MV-4-11 (cell line): ENCODE measurements at places on chromosomes 12 and 14.

DNA sequence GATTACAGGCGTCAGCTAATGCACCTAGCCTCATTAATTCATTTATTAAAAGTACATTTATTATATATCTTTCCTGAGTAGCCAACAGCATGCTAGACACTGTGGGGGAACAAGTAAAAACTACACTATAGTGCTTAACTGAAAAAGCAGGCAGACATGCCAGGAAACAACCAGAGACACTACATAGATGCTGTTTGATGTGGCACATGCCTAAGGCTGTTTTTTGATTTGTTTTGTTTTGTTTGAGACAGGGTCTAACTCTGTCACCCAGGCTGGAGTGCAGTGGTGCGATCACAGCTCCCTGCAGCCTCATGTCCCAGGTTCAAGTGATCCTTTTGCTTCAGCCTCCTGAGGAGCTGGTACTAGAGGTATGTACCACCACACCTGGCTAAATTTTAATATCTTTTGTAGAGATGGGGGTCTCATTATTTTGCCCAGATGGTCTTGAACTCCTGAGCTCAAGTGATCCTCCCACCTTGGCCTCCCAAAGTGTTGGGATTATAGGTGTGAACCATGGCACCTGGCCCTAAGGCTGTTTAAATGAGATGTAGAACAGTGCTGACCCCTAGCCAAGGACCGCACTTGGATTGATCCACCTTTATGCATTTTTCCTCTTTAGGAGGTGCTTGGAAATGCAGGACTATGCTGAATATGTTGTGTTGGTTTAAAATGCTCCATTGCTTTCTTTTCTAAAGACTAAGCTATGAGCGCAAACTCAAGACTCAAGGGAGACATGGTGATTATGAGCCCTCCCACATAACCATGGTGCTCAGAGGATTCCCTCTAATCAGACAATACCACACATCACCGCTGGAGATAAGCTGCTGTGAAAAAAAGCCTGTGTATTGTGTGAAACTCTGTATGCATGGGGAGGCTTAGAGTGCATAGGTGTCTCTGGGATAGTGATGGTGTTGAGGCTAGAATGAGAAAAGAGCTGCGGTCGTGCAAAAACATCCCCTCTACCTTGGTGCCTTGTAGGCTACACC lies 10.5 kb upstream of the C14orf93 start:
- no peak for DNase-seq

GRCh38 chr14:94659901-94660300 lies 47.7 kb downstream of the SERPINA3 start:
- DNase-seq, result no peak

- DNase-seq, result no peak
These were observed 41.7 kb downstream of the WDHD1 start for GRCh38 chr14:54985156-54985555.

- peak; percentile 28 for DNase-seq
These were observed at the start of gene SLC7A7 for GRCh38 chr14:22814941-22815713. TSS of gene SLC7A7 (minus strand) at chr14:22815435. CDS start at chr14:22813398, 2,037 bp downstream.

- DNase-seq, result no peak
These were observed 616.6 kb downstream of the CCER1 start for GRCh38 chr12:90338365-90338764.

- no peak for DNase-seq
These were observed 28.8 kb downstream of the DMAC2L start for GRCh38 chr14:50340963-50341362.

- no peak for DNase-seq
These were observed 2.6 kb upstream of the FBRSL1 start for GRCh38 chr12:132487311-132487741.

DNA sequence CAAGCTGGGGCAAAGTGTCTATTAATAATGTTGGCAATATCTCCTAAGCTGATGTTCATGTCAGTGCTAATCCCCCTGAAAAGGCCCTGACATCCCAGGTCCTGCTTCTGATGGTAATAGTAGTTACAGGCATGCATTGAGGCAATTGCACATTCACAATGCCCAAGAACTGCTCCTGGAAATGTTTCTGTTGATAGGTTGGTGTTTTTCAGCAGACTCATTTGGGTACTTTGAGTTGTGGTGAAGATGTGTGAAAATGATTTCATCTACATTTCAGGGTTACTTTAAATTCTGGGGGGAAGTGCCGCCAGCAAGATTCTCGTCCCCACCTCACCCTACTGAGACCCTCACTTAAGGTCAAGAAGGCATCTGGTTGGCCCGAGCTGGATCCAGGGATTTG lies 92.9 kb downstream of the BBS10 start:
- DNase-seq, result no peak

DNA sequence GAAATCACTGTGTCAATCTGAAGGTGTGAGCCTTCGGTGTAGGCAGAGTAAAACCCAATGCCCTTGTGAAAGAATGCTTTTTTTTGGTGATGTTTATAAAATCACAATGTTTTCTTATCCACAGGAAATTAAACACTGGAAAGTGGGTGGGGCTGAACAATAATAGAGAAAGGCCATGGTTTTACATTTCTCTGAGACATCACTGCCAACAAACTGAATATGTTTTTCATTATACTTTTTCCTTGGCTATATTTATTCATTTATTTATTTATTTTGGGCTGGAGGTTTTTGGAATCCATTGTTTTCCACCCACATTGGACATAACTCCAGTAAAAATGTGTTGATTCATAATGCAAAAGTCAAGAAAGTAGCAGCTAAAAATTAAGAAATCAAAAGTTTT lies 16.9 kb downstream of the LRRK2 start:
- no peak for DNase-seq

DNA sequence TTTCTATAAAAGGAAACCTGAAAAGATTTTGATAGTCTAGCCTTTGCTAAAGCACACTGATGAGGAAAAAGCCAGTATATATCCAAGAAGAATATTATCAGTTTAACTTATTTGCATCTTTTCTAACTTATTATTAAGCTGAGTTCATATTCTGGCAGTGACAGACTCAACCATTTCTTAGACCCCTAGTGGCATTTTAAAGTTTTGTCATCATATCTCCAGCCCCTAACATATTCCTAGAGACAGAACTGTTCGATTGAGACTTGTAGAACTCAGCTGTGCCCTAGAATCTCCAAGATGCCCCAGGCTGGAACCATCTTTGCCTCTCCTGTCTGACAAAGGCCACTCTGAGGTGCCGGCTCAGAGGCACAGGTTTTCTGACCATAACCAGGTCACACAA lies 365.6 kb downstream of the NELL2 start:
- DNase-seq, result no peak

GRCh38 chr12:117000316-117000715 lies 89.6 kb downstream of the FBXW8 start:
- DNase-seq, result no peak

DNA sequence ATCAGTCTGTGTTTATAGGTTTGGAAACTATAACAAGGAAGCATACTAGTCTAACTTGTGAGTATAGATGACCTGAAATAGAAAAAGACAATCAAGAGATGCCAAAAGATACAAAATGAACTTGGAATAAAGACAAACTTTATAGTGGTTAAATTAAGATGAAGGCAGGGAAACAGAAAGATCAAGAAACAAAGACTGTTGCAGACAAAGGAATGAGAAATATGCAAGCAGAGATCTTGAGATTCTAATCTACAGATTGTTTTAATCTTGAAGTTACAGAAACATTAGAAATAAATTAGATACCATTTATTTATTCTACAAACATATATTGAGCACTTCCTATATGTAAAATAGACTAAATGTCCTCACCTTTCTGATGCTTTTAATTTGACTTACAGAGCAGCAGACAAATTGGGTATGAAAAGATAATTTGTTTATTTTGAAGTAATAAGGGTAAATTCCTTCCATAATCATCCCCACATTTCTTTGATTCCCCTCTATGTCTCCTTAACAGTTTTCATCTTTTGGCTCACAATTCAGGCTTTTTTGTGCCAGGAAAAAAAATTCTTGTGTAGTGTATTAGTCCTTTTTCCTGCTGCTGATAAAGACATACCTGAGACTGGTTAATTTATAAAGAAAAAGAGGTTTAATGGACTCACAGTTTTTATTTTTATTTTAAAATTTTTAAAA lies 134.4 kb downstream of the KITLG start:
- no peak for DNase-seq

GRCh38 chr12:77469578-77470333 lies 360.9 kb upstream of the NAV3 start:
- no peak for DNase-seq

DNA sequence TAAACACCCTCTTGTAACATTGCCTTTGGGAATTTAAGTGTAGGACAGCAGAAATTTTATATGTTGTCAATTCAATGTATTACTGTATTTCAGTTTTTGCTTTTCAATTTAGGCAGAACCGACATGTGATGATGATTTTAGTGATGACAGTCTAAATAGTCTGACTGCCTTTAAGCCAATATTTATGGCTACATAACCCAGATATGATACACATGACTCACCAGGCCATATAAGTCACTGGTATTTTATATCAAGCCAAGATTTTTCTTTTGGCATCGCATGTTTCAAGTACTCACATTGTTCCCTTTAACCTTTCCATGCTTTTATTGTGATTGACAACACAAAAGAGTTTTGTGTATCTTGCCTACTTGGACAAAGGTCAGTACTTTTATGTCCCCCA lies 13.6 kb upstream of the PPM1A start:
- no peak for DNase-seq

DNA sequence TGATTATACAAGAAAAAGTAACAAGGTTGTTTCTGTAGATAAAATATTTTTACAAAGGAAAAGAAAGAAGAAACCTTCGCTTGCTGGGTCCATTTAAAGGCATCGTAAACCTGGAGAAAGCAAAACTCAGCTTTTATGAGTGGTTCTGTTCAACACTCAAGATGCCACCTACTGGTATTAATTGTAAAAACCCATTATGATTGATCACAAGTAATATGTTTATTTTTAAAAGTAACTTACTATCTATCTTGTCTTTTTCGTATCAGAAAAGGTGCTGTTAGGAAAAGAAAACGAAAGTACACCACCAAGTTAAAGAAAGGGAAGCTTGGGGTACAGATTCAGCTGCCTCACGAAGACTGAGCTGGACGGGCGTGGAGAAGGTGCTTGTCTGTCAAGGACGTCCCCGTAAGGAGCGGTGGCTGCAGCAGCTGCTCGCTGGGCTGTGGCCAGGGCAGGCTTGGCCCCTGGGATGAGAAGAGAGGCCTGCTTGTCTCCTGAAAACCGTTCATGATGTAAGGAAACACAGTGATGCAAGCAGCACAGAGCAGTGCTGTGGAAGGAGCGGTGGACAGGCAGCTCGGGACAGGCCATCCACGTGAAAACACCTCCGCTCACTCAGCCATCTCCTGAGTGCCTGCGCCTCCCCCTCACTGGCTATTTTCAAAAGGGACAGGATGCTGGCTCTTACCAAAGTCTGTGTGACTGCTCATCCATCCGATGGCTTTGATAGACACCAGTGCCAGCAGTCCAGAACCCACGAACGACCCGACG lies 25.0 kb downstream of the SLC15A4 start:
- DNase-seq, result no peak

GRCh38 chr12:121811434-121812319 lies 7.9 kb downstream of the SETD1B start:
- peak; percentile 48 for DNase-seq

- no peak for DNase-seq
These were observed 8.4 kb downstream of the ADSS1 start for GRCh38 chr14:104732355-104732804.

DNA sequence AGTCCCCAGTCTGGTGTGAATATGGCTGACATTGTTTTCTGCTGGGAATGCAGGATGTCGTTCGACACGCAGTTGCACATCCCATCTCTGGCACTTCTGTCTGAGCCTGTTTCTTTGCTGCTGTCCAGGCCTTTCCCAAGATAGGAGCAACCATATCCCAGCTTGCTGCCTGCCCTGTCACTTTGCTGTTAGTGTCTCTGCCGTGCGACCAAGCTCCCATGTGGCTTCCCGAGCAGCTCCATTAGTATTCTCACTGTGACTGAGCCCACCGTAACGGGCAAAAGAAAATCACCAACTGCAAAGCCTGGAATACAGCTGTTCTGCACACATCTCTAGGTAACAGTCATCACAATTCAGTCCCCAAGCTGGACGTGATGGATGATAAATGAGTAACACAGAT lies 66.0 kb upstream of the CPSF6 start:
- DNase-seq, result no peak

- DNase-seq, result no peak
These were observed 6.8 kb downstream of the DRAM1 start for GRCh38 chr12:101884174-101884573.

DNA sequence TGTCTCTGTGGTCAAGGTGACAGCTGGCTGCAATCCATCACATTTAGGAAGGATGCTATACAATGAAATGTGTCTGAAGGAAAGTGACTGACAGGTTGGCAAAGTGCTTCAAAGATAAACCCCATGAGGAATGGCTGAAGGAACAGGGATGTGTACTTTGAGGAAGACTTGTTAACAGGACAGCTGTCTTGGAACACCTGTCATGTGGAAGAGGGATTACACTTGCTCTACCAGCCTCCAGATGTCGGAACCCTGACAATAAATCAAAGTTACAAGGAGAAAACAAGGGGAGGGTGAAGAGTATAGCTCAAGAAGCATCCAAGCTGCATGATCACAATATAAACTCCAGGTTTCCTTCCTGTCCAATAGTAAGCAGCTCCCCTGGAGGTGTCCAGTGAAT lies 147.8 kb upstream of the TMCC3 start:
- DNase-seq, result no peak

DNA sequence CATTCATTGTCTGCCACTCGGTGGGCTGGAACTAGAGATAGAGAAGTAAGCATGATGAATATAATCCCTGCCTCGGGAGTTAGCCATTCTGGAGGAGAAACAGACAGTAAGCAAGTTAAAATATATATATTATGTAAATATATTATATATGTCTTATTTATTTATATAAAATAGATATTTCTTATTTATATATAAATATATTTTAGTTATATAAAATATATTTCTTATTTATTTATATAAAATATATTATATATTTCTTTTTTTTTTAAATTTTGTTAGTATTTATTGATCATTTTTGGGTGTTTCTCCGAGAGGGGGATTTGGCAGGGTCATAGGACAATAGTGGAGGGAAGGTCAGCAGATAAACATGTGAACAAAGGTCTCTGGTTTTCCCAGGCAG lies 78.1 kb upstream of the TBX5 start:
- DNase-seq, result no peak

- no peak for DNase-seq
These were observed 5.2 kb upstream of the VRK1 start for GRCh38 chr14:96792003-96792402.

DNA sequence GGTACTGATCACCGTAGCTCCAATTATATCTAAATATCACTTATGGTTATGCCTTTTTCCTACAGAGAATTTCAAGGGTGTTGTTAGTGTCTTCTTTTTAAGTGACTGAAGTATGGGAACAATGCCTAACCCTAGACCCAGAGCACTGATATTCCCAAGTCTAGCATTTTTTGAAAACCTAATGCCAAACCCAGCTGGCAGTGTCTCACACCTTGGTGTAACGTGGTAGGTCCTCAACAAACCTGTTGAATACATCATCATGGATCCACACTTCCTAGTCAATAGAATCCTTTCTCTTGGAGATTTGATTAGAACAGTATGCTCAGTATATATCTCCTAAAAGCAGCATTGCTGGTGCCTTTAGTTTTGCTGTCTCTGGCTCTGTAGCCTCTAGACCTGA lies 37.7 kb upstream of the RMST start:
- no peak for DNase-seq

- DNase-seq, result no peak
These were observed 266.8 kb upstream of the FKBP4 start for GRCh38 chr12:2528001-2528400.

- DNase-seq, result no peak
These were observed 155.0 kb upstream of the RTL1 start for GRCh38 chr14:101058571-101058970.

GRCh38 chr14:30848449-30849240 lies 25.7 kb upstream of the COCH start:
- DNase-seq, result peak; percentile 82
